ENCODE measurements at places on chromosomes 4 and X.

DNA sequence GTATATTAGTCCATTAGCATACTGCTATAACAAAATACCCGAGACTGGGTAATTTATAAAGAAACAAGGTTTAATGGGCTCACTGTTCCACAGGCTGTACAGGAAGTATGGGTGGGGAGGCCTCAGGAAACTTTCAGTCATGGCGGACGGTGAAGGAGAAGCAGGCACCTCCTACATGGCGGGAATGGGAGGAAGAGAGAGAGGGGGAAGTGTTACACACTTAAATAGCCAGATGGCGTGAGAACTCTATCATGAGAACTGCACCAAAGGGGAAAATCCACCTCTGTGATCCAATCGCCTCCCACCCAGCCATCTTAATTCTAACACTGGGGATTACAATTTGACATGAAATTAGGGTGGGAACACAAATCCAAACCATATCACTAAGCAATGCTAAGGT, 98.9 kb upstream of the SH3RF1 start:
- DNase-seq: no peak

DNA sequence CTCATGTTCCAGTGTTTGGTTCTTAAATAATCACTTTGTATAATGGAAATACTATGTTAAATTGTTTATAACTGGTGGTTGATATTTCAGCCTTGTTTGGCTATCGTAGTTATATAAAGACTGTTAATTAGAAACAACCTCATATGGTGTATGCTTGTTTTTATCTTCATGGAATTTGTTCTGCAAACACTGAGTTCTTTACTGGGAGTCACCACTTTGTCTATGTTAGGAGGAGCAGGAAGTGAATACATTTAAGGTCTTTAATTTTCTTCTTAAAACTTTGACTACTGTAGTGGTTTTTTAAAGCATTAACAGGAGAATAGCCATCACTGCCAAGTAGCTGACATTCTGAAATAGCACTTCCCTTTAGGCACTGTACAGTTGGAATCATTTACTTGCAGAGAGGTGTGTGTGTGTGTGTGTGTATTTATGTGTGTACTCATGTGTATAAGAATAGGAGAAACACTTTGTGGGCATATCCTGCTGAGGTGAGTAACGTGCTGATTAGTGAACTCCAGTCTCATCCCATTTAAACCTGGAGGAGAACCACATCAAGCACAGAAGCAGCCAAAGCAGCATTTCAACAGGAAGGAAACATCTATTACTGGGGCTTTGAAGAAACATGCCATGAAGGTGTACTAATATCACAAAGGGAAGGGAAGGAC, 37.8 kb downstream of the TET2 start:
- no peak for DNase-seq

DNA sequence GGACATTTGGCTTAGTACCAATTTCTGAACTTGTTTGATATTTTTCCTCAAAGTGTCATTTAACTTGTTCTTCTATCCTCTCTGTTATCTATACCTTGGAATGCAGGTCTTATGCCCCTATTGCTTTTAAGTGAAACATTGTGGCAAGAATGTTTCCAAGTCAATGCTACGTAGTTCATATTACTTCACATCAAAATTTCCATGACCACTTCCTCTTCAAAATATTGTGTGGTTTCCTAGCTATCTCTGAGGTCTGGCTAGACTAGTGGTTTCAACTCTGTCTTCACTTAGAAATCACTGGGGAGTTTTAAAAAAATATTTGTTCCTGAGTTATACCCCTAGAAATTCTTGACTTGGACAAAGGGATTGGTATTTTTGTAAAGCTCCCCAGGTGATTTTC, 20.2 kb upstream of the RASGEF1B start:
- DNase-seq: no peak

- no peak for DNase-seq
These were observed 78.0 kb upstream of the PDHA2 start for GRCh38 chr4:95761871-95762270.

DNA sequence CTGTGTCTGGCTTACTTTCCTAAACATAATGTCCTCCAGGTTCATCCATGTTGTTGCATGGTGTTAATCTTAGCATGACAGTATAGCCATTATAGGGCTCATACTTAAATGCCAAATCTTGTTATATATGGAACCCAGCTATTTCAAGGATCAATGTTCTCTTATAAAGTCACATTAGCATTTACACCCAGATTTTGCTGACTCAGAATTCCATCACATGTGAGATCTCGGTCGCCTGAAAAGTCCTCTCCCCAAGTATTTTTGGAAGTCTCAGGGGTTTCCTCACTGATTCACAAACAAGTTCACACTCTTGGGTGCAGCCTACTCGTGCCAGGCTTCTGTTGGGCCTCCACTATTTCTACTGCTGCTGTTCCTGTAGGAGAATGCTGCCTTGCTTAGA, 19.9 kb upstream of the C4orf51 start:
- DNase-seq: no peak

- no peak for DNase-seq
These were observed 82.5 kb downstream of the WFS1 start for GRCh38 chr4:6352031-6352692.

- no peak for DNase-seq
These were observed 38.3 kb downstream of the SUPT20HL1 start for GRCh38 chrX:24398766-24399165.

DNA sequence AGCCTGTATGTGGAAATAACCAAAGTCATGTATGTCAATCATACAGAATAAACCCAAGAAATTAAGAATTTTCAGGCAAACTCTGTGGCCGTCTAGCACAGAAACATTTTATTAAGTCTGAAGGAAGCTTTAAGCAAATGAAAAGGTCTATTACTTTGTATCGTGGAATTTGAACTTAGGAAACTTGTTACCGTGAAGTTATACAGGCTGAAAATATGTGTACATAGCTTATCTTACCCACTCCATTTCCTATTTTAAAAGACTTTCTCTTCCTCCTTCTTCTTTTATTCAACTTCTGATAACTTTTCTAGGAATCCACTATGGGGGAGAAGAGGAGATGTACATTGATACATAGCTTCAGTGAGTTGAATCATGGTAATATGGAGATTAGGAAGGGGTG, 108.3 kb downstream of the AGTR2 start:
- DNase-seq: no peak

DNA sequence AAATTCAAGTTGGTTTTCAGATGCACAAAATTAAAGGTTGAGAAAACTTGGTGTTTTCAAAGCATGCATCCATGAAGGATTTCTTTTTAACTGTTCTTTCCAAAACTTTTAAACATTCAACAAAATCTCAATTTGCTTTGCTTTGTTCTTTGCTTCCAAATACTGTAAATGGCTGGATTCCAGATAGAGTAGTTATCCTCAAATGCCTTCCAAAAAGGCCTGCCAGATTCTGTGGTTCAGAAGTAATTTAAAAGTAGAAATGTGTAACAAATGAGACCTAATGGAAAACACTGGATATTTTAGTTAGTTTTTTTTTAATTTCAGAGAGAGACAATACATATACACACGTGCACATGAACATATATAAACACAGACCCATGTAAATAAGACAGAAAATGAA, 97.3 kb downstream of the NR3C2 start:
- no peak for DNase-seq

DNA sequence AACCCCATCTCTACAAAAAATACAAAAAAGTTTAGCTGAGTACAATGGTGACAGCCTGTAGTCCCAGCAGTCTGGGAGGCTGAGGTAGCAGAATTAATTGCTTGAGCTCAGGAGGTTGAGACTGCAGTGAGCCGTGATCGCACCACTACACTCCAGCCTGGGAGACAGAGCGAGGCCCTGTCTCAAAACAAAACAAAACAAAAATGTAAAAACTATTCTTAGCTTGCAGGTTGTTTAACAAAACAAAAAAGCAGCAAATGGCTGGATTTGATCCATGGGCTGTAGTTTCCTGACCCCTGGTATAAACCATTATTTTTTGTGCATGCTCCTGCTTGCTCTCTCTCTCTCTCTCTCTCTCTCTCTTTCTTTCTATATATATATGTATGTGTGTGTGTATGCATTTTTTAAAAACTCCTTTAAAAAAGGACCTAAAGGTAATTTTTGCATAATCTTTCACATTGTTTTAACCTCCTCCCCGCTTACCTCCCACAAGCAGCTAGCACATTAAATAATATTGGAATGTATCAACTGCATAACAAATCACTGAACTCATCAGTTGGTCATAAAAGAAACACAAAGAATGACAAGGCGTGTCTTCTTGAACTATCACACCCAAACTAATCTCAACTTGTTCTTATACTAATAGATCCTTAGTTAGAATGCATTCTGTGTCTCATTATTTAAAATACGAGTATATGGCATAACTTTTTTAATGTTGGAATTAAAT, 4.8 kb downstream of the AREG start:
- no peak for DNase-seq

- no peak for DNase-seq
These were observed 64.9 kb upstream of the NPY2R start for GRCh38 chr4:155143512-155143911.

- DNase-seq: no peak
These were observed 51.4 kb downstream of the NDST3 start for GRCh38 chr4:118085700-118086099.

GRCh38 chr4:52250154-52250553, 199.1 kb downstream of the SPATA18 start:
- DNase-seq: no peak

DNA sequence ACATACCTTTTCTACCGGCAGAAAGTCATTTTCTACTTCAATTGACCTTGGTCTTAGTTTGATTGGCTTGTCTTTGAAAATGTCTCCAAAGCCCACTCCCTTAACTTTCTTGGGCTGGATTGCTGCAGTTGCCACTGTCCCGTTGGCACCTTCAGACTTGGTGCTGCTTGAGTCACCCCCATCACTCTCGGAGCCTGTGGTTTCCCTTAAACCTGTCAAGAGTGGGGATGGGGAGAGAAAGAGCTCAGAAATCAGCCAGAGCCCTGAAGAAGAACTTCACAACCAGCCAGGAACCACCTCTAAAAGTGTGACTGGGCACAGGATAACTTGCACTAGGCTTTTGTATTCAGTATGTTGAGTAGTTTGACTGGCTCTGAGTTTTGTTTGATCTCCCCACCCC, 168.5 kb upstream of the MAP3K15 start:
- DNase-seq: no peak

- DNase-seq: no peak
These were observed 181.6 kb downstream of the UGT8 start for GRCh38 chr4:114780205-114780604.

DNA sequence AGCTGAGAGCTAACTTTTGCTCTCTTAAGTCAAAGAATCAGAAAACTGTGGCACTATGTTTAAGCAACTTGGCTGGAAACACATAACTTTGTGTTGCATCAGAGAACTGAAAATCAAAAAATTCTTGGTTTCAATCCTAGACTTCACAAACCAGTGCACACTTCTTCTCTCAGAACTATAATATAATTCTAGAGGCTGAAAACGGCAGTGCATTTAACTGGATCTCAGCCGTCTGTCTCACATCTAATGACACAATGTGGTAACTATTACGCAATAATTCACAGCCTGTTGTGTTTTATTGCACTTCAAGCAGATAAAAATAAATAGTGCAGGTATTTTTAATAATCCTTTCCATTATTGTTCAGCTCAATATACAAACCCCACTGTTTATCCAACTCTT, 260.6 kb upstream of the DIAPH2 start:
- DNase-seq: no peak

DNA sequence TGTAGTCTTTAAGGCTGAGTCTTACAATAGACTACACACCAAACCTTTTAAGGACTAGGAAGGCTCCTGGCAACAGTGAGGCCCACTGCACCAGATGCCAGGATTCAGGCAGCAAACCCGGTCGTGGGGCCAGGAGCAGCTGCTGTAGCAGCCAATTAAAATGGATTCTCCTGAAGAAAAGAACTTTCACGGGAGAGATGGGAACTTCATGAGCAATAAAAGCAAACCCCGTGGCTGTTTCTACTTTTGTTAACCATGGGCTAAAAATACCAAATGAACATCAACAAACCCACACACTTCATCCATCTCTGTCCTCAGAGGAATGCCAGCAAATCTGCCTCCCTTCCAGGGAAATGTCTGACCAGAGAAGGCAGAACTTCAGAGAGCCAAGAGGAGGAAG, 101.4 kb downstream of the BTC start:
- DNase-seq: no peak

DNA sequence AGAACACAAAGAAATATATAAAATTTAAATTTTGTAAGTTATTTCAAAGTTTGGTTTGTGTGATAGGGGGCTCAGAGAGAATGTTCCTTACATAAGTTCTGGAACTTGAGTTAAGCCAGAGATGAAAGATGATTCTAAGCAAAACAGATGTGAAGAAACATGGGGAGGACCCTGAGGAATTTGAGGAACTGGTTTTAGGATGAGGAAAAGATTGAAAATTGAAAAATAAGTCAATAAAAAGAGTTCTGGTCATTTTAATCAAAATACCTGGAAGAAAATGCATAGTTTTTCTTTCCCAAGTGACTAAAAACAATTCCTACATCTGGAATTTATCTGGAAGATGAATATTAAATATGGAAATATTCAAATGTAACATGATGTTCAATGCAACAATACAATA, 37.4 kb downstream of the HELQ start:
- no peak for DNase-seq

DNA sequence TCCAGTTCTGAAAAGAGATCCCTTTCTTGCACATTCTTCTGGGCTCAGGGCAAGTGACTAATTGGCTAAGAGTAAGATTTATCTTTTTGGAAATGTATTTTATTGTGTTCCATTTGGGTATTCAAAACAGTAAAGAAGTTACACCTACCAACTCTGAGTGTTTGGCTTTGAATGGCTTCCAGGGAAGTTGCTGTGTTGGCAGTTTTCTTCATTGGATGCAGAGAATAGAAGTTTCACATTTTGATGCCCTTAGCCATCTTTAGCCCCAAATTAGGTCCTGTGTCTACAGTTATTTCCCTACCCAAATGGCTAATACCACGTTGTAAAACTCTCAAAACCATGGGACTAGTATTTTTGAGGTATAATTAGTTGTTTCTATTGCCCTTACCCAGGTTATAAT, 29.7 kb upstream of the MORC4 start:
- no peak for DNase-seq

- no peak for DNase-seq
These were observed 9.5 kb downstream of the CSTF2 start for GRCh38 chrX:100829730-100830129.

GRCh38 chr4:136025540-136025939, 1506.8 kb downstream of the PCDH18 start:
- DNase-seq: no peak

DNA sequence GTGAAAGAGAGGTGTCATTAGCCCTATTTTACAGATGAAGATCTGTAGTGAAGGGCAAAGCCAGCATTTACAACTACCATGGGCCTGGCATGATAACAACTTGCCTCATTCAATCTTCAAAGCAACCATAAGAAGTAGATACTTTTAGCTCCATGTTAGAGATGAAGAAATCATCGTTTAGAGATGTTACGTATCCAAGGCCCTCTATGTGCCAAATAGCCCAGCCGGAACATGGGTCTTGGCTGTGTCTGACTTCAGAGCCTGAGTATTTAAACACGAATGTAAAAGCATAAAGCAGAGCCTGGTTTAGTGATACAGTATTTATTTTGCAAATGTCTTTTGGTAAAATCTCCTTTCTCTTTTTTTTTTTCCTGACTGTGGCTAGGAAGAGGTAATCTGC, 197.1 kb downstream of the RASL11B start:
- no peak for DNase-seq

- no peak for DNase-seq
These were observed 1.1 kb downstream of the SLC9B2 start for GRCh38 chr4:103075435-103075893.

All from D721Med (cell line).